ENCODE measurements at places on chromosomes 7 and 10.

DNA sequence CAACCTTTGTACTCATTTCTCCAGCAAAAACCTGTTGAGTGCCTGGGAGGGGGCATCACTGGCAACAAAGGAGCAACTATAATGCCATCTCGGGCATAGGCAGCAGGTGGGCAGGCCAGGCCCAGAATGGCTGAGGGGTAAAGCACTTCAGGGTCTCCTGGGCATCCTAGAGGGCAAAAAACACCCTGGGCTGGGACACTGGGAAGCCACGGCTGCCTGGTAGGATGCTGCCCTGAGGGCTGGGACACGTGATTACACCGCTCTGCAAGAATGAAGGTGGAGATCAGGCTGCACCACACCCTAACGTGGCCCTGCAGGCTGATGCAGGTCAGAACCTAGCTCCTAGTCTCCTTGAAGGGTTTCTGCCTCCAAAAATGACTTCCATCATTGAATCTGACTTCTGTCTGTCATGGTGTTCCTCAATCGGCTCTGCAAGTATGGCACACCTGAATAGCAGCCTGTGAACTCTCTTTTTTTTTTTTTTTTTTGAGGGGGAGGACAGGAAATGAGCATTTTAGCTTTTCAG lies 4.5 kb upstream of the TRAPPC14 start:
- no peak for DNase-seq

DNA sequence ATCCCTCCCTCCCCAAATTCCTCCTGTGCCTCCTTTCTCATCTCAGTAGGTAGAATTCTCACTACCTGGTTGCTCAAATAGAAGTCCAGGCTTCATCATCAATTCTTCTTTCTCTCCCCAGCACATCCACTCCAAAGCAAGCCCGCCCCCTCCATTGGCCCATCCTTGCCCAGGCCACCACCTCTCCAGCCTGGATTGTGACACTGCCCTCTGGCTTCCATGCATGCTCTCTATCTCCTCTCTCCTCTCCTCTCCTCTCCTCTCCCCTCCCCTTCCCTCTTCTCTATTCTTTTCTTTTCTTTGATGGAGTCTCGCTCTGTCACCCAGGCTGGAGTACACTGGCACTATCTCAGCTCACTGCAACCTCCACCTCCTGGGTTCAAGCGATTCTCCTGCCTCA lies 144.9 kb downstream of the UBE2H start:
- DNase-seq, result no peak

DNA sequence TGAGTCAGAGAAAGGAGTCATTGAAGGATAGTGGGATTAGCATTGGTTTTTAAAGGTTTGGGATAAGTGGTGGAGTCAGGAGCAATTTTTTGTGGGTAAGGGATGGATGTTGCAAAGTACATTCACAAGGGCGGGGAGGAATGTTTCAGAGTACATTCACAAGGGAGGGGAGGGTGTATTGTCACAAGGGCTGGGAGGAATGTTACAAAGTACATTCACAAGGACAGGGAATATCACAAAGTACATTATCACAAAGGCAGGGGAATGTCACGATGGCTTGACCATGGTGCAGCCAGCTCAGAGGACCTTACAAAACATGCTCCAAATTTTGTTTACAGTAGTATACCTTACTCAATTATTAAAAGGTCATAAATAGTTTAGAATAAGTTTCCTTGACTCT lies 30.3 kb downstream of the C1GALT1 start:
- no peak for DNase-seq

DNA sequence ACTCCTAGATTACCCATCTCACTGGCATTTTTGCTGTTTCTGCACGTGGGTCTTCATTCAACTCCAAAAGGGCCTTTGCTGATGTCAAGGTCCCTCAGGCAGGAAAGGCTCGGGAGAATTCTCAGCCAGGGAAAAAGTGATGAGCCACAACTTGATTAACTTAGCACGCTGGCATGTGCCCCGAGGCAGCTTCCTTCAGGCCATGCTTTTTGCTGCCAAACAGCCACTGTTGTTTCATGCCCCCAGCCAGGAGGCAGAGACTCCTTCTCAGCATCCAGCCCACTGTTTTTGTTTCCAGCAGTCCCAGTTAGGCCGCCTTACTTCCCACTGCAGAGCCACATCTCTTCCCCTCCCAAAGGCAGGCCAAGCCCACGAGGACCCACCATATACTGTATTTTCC lies 266.5 kb upstream of the YAE1 start:
- no peak for DNase-seq

- no peak for DNase-seq
These were observed 31.6 kb downstream of the DMBT1 start for GRCh38 chr10:122592161-122592560.

GRCh38 chr10:794382-794956 lies 105.0 kb upstream of the DIP2C start:
- peak; percentile 42 for DNase-seq

GRCh38 chr10:55500931-55501559 lies 700.0 kb upstream of the PCDH15 start:
- DNase-seq, result peak; percentile 7

DNA sequence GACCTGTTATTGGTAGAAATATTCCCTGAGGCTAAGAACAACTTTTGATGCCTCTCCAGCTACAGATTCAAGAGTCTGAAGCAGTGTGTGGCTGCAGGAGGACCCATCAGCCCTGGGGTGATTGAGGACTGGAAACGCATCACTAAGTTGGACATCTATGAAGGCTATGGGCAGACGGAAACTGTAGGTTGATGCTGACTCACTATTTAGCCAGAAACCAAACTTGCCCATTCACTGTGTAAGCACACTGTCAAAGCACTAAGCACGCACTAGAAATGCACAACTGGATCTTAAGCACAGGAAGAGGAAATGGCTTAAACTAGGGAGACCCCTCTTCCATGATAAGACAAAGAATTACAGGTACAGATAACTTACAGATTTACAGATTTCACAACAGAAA lies 20.8 kb downstream of the ACSM6 start:
- no peak for DNase-seq

- no peak for DNase-seq
These were observed 257.9 kb downstream of the PTPRN2 start for GRCh38 chr7:158329686-158330085.

- no peak for DNase-seq
These were observed 40.3 kb downstream of the NEURL1 start for GRCh38 chr10:103533827-103534226.

- no peak for DNase-seq
These were observed 340.6 kb upstream of the NRP1 start for GRCh38 chr10:33674986-33675599.

DNA sequence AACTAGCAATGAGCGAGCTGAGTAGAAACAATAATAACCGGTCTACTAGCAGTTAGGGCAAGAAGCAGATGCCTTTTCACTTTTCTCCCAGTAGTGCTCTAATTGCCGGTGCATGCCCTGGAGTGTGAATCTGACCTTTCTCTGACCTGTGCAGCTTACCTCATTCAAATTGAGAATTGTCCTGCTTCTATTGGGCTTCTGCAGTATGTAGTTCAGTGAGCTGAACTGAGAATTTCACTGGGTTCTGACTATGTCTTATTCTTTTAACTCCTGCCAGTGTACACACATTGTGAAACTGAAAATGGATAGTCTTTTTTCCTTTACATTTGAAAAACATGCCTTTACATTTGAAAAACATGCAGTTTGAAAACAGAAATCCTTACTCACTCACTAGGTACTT lies 157.9 kb upstream of the GRM3 start:
- DNase-seq, result no peak

Data from GM03348 (cell line).